ENCODE measurements at places on chromosomes 4 and X.

GRCh38 chr4:178173771-178174170, 731.5 kb upstream of the AGA start:
- H3K27me3 ChIP-seq: no peaks in the 10 kb centered on the region
- H3K4me3 ChIP-seq: no peak overlapping the region
- no peak overlapping the region for H3K27ac ChIP-seq
- H3K4me1 ChIP-seq: no peaks in the 10 kb centered on the region
- DNase-seq: no peak

DNA sequence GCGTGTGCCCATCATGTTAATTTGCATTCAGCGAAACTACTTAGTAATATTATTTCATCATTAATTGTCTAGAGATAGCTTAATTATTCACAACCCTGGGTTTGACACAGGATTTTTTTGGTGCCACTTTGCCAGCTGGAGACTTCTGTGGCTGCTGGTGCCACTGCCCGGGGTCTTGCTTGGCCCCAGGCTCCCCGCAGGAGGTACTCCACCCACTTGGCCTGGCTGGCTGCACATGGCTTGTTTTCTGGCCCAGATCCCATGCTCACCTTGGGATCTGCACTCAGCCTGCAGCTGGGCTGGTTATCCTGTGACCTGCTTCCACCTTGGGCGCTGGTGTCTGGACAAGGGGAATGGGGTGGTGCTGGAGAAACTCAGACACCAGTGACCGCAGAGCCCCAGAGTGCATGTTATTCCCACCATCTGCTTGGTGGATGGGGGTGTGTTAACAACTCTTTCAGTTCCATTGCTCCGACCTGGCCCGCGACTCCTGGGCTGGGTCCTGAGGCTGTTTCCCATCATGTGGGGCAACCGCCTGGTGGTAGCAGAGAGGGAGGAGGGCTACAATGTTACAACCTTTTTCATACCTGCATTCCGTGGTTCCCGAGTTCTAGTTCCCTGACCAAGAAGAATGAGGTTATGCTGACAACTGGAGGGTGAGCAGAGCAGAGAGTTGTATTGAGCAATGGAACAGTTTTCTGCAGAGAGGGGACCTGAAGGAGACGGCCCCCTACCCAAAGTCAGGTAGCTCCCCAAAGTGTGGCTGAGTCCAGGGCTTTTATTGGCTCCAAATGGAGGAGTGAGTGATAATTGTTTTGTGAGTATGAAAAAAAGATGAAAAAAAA, 1950.0 kb upstream of the IGFBP7 start:
- no peak for DNase-seq
- H3K27me3 ChIP-seq: no peaks in the 10 kb centered on the region
- H3K4me3 ChIP-seq: no peak overlapping the region

- peaks cover 2% of the 10 kb centered on the region for H3K4me1 ChIP-seq
- no peaks in the 10 kb centered on the region for H3K27me3 ChIP-seq
- H3K27ac ChIP-seq: no peak overlapping the region
- H3K36me3 ChIP-seq: no peaks in the 10 kb centered on the region
- H3K4me3 ChIP-seq: no peak overlapping the region
- no peak for DNase-seq
Observed at GRCh38 chrX:40031911-40032310, 65.8 kb downstream of the BCOR start.

DNA sequence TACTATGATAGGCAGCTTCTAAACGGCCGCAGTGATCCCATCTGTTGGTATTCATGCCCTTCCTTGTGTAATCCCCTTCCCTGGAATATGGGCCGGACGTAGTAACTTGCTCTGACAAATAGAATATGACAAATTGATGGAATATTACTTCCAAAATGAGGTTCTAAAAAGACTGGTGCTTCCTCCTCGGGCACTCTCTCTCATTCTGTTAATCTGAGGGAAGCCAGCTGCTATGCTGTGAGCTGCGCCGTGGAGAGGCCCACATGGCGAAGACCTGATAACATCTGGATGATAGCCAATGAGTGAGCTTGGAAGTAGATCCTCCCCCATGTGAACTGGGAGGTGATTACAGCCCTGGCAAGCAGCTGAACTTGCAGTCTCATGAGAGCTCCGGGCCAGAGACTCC, 27.2 kb upstream of the SLC25A4 start:
- no peak for DNase-seq
- no peak overlapping the region for H3K27ac ChIP-seq
- peaks cover 10% of the 10 kb centered on the region for H3K27me3 ChIP-seq
- no peaks in the 10 kb centered on the region for H3K36me3 ChIP-seq
- H3K4me1 ChIP-seq: no peaks in the 10 kb centered on the region
- H3K4me3 ChIP-seq: no peak overlapping the region

DNA sequence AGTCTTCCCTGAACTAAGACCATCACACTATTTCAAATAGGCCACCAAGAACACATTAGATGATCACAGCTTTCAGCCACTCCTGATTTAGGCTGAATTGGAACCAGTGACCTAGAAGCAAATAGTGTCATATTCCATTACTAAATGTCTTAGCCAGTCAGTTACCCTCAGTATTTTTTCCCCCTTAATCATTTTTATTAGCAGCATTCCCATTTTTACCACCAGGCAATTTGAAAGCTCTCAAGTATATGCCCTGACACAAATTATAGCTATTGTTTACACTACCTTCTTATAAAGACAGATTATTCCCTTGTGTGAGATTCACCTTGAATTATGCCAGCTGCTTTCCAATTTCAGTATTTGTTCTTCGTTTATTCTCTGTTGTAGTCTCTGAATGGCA, 1146.9 kb downstream of the PDHA2 start:
- H3K4me1 ChIP-seq: no peaks in the 10 kb centered on the region
- H3K4me3 ChIP-seq: no peak overlapping the region
- no peaks in the 10 kb centered on the region for H3K27me3 ChIP-seq
- no peak overlapping the region for H3K27ac ChIP-seq
- no peak for DNase-seq

DNA sequence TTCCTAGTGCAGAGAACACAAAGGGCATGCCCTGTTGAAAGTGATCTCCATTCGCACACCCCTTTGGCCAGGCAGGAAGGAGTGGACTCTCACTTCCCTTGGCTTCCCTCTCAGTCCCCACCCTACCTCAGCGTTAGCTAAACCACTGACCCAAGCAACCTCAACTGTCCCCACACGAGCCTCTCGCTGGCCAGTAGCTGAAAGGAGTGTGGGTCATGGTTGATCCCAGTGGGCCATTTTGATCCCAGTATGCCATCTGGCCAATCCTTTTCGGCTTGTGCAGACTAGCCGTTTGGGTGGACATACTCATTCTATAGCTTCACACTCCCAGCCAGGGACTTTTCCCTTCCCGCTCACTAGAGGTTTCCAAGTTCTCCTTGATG, 24.4 kb upstream of the BCORL1 start:
- no peaks in the 10 kb centered on the region for H3K27me3 ChIP-seq
- no peak overlapping the region for H3K27ac ChIP-seq
- H3K4me1 ChIP-seq: peaks cover 10% of the 10 kb centered on the region
- H3K36me3 ChIP-seq: no peaks in the 10 kb centered on the region
- peak overlapping the region; percentile 62 for H3K4me3 ChIP-seq
- DNase-seq: no peak

DNA sequence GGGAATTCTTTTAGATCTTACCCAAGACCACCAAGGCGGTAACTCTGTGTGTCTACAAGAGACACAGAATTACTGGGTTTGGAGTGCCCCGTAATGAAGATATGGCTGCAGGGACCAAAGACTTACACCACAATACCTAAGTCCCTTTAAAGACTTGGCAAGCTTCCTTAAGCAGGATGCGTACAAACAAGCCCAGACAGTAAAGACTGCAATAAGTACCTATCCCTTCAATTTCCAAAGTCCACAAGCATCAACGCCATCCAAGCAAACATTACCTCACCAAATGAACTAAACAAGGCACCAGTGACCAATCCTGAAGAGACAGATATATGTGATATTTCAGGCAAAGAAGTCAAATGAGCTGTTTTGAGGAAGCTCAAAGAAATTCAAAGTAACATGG, 42.3 kb upstream of the RNF128 start:
- H3K27ac ChIP-seq: no peak overlapping the region
- no peaks in the 10 kb centered on the region for H3K4me1 ChIP-seq
- H3K4me3 ChIP-seq: no peak overlapping the region
- no peaks in the 10 kb centered on the region for H3K36me3 ChIP-seq
- no peaks in the 10 kb centered on the region for H3K27me3 ChIP-seq
- DNase-seq: no peak

Measured in activated naive CD8-positive, alpha-beta T cell treated with anti-CD3 and anti-CD28 coated beads, Interleukin-2, amount 50 U/mL, for 24 hours (primary cell).